ENCODE measurements at places on chromosomes 6 and 20. TPM values are rescaled to one million over a fixed set of nuclear protein-coding genes. Genes with fewer than 3 reads are reported as not detected.

The TTLL9 gene
- total RNA-seq = not detected

GRCh38 chr6:154106251-154106650 is 67.2 kb downstream of the OPRM1 start:
- no peak for DNase-seq

- DNase-seq = no peak
Measured at GRCh38 chr6:121951918-121952379, 447.5 kb upstream of the HSF2 start.

DNA sequence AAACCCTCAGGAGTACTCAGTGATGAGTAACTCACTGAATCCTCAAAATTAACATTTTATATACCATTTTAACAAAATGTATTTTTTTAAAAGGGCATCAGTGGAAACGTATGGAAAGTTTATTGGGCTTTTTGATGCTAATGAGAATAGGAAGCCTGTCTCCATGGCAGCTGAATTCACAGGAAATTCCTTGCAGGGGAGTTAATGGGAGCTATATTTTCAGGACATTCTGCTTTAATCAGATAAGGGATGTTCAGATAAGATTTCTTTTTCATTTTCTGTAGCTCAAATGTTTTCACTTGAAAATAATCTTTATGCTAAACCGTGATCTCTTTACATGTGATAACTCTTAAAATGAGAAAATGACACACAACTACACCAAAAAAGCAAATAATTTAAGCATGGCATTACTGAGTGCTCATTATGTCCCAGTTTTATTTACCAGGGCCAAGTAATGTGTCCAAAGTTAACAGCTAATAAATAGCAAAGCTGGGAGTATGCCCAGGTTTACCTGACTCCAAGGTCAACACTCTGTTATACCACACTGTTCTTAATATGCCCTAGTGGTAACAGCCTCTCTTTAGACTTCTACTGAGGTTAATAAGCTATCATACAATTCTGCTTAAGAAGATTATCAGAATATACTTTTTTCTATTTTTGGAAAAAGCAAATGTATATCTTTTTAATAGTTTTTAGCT is 348.1 kb downstream of the GRIK2 start:
- DNase-seq = no peak

The C6orf52 gene
- total RNA-seq = 6.8 TPM

- DNase-seq = no peak
Measured at GRCh38 chr6:88705601-88706000, 257.8 kb downstream of the RNGTT start.

DNA sequence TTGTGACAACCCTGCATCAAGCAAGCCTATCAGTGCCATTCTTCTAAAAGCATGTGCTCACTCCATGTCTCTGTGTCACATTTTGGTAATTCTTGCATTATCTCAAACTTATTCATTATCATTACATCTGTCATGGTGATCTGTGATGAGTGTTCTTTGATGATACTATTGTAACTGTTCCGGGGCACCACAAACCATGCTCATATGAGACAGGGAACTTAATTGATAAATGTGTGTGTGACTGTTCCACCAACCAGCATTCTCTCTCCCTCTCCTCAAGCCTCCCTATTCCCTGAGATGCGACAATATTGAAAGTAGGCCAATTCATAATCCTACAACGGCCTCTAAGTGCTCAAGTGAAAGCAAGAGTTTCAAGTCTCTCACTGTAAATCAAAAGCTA is 4.0 kb downstream of the HUS1B start:
- no peak for DNase-seq

- no peak for DNase-seq
Measured at GRCh38 chr6:132380358-132381029, 20.8 kb downstream of the MOXD1 start.

DNA sequence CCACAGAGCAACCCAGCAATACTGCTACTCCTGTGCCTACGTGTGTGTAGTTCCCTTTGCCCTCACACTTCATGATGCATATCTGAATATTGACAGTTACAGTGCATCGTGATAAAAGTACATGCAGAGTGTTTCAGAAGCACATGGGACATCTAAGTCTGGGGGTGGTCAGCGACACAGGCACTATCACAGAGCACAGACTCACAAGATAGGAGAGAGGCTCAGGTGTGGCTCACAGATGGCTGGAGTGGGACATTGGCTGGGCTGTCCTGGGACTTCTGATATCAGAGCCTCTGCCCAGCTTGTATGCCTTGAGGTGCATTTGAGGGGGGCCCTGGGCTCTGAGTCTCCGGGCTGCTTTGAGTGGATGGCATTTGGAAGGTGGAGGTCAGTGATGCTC is 227.0 kb upstream of the RNF24 start:
- no peak for DNase-seq

DNA sequence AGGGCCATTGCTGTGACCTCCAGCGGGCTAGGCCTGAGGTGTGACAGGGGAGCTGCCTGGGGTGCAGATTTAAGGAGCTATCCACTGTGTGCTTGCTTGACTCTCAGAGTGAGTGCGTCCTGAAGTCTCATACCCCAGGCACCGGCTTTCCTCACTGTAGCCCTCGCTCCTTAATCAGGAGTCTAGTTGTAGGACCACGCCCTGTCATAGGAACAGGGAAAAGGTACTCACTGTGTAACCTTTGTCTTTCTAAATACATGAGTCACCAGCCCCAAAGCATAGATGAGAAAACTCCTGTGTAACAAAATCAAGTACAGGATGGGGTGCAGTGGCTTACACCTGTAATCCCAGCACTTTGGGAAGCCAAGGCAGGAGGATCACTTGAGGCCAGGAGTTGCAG is 141.7 kb downstream of the TMEM242 start:
- DNase-seq = no peak

The CALHM6 gene
- 2.2 TPM for total RNA-seq

GRCh38 chr6:169650959-169651292 is 50.9 kb downstream of the WDR27 start:
- no peak for DNase-seq

- no peak for DNase-seq
Measured at GRCh38 chr6:31882344-31882743, 3.5 kb upstream of the SLC44A4 start.

The LY86 gene
- 0.53 TPM for total RNA-seq

- DNase-seq = no peak
Measured at GRCh38 chr6:39130691-39131090, 15.7 kb upstream of the SAYSD1 start.

The TMEM244 gene
- 0.44 TPM for total RNA-seq
